AG10803 (cell line): ENCODE measurements at places on chromosomes 5 and 9.

GRCh38 chr5:71937921-71938698 is 169.2 kb upstream of the MAP1B start:
- DNase-seq: no peak

GRCh38 chr9:1871626-1872419 is 143.3 kb upstream of the SMARCA2 start:
- peak; percentile 46 for DNase-seq

DNA sequence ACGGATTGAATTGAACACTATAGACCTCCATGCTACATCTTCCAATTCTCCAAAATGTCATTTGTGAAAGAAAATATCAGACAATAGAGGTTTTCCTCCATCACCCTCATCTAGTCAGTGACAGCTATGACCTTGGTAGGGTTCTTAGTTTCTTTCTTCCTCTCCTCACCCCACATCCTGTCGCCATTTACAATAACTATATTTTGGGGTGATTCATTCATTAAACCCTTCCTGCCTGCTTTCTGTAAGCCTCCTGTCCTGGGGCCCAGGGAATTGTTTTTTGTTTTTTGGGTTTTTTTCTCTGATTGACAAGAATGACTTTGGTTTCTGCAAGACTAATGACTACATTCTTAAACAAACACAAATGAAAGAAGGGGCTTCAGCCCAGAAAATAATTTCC is 82.6 kb downstream of the PRELID2 start:
- DNase-seq: no peak

- DNase-seq: peak; percentile 93
Observed at GRCh38 chr5:16539169-16539666, 73.6 kb upstream of the ZNF622 start.

DNA sequence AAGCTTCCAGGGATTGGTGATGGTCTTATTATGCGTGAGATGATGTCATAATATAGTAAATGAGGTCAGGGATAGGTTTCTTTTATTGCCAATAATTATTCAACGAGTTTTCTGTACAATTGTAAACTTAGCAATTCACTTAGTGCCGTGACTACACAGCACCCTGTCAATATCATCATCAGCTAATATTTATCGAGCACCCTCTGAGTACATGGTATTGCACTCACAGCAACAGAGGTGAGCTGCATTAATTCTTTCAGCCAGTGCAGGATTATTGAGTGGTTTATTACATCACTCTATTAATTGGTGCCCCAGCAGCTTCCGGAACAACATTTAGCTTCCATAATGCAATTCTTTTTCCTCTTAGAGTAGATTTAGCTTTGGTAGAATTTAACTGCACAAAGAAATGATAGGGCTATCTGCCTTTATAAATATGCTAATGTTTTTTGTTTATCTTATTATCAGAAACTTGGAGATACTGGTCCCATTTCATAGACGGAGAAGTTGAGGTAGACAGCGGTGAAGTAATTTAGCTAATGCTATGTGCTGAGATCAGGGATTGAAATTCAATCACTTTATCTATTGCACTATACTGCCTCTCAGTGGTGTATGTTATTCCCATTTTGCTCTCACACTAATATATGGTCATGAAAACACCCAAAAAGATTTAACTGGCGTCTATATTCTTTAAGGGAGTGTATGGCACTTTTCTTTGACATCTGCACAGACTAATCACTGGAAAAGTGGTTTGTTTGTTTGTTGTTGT is 726.1 kb upstream of the WWC1 start:
- DNase-seq: peak; percentile 41

GRCh38 chr5:84869675-84870074 is 485.0 kb upstream of the EDIL3 start:
- no peak for DNase-seq

DNA sequence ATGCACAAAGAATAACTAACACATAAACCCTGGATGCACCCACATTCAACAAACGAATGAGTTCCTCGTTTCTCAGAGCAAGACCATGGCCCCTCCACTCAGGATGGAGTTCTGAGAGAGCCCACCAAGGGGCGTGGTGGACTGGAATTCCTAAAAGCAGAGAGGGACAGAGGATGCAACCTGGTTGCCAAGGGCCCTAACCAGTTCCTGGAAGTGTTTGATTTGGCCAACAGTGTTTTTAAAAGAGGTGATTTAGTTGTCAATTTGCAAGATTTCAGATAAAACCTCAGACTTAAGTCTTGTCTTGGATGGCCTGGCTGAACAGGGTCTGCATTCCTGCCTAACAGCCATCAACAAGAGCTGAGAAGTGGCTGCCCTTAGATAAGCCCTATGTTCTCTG is 34.4 kb downstream of the GLRA1 start:
- no peak for DNase-seq

GRCh38 chr9:36039696-36040095 is 3.0 kb downstream of the RECK start:
- DNase-seq: peak; percentile 88

DNA sequence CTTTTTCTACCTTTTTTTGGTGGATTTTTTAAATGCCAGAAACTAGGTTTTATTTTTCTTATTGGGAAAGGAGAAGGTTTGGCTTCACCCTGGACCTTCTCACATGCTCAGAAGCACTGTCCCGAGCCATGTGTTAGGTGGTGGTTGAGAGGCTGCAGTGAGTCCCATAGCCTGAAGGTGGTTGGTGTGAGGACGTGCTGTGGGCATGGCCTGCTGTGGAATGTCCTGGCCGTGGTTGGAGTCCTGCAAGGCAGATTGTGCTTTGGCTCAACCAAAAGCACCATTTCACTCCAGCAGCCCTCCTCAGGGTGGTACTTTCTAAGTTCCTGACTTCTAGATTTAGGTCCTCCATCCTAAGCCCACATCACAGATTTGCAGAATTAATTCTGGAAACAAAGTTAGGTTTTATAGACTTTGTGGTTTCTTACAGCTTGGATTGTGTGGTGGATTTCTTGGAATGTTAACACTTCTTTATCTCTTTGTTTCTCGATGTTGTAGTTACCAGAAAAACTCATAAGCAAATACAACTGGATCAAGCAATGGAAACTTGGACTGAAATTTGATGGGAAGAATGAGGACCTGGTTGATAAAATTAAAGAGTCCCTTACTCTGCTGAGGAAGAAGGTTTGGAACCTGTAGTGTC is 22.6 kb downstream of the OTULIN start:
- DNase-seq: peak; percentile 39

DNA sequence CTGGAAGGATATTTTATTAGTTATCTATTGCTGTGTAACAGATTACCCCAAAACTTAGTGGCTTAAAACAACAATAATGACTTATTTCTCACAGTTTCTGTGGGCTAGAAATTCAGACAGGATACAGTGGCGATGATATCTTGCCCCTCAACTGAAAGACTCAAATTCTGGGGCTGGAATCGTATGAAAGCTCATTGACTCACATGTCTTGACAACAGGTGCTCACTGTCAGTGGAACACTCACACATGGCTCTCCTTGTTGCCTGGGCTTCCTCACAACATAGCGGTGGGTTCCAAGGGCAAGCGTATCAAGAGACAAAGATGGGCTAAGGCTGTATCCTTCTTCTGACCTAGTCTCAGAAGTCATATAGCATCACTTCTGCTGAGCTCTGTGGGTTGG is 3.7 kb upstream of the GNPDA1 start:
- DNase-seq: no peak

- DNase-seq: peak; percentile 65
Observed at GRCh38 chr5:78500028-78500427, 139.6 kb downstream of the SCAMP1 start.

- DNase-seq: peak; percentile 44
Observed at GRCh38 chr9:104386425-104387069, 117.5 kb upstream of the OR13F1 start.

DNA sequence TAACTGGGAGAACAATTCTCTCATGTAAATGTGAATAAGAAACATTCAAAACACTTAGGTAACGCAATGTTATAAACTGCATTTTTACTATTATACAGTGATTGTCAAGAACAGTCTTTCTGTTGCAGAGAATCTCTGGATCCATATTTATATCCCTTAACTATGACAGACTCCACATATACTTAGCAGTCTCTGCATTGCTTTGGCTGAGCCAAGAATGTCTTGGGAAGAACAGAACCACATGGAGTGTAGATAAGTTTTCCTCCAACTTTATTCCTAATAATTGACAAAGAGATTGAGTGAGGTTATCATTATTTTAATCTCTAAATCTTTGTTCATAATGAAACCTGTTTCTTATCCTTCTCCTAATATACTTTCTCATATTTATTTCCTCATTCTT is 15.6 kb upstream of the RLN1 start:
- no peak for DNase-seq

DNA sequence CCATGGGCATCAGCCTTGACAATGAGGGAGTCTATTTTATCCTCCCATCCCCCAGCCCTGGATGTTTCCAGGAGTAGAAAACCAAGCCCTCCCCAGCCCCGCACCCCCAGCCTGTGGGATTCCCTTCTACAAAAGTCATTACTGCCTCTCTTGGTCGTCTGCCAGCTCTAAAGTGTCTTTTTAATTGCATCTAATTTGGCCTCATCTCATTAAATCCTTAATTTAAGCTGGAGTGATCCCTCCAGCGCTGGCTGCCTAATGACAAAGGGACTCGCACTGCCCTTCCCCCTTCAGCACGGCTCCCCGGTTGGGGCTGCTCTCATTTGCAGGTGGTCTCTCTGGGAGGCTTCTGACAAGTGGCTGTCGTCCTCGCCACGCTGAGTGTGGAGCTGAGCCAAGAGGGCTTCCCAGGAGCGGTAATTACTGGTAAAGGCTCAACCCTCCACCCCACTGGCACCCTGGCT is 107.9 kb upstream of the ALDH1B1 start:
- no peak for DNase-seq

- no peak for DNase-seq
Observed at GRCh38 chr5:19728571-19728970, 259.4 kb downstream of the CDH18 start.

DNA sequence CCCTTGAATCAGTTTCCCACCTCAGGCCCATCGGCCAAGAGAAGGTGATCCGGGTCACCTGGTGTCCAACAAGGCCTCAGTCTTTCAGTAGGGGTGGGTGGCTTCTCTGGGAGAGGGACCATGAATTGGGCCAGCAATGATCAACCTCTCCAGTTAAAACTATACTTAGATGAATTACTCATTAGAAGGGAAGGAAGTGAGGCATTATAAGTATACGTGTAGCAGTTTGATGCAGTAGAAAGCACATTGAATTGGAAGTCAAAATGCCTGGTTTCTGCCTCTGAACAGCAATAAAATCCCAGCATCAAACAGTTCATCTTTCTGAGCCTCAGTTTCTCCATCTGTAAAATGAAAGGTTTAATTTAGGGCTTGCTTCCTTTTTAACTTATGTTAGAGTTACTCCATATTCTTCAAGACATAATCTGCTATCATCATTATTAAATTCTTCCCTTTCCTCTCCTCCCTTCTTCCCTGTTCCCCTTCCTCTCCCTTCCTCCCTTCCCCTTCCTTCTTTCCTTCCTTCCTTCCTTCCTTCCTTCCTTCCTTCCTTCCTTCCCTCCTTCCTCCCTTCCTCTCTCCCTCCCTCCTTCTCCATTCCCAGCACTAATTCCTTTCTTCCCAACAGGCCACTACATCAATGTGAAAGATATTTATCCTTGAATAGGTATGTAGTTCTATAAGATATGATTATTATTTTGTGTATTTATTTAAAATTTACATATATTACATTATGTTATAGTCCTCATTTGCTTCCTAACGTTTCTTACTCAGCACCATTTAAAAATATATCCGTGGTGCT is 18.6 kb upstream of the TMEM174 start:
- no peak for DNase-seq

DNA sequence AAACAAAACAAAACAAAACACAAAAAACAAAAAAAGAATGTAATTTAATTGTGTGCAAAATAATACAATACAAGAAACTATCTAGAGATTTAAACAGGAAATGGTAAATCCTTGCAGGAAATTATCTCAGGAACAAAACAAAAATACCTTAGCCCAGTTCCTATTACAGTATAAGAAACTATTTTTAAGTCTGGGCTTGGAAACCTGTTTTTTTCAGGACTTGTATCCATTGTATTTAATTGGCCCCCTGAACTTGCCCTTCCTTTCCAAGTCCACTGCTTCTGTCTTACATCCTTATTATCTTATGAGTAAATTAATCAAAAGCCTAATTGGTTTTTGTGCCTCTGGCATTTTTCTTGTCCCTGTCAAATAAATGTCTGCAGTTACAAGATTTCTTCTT is 48.5 kb downstream of the ST8SIA4 start:
- DNase-seq: no peak

DNA sequence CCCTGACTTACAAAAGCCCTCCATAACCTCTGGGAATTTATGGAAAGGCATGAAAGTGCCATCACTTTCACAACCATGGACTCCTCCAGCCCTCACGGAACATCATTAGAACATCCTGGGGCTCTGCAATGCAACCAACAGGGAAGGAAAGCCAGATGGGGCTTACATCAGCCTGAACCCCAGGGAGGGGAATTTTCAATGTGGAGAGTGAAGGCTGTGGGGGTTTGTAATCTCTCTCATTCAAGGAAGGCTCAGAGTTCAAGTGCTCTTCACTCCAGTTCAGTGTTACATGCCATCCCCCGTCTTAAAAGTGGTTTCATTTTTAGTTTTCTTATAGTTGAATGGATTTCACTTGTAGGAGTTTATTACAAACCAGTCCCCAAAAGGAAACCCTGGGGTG is 5.7 kb downstream of the SPRY4 start:
- DNase-seq: peak; percentile 50

- peak; percentile 49 for DNase-seq
Observed at GRCh38 chr9:78235256-78235761, 566 bp upstream of the CEP78 start.

GRCh38 chr5:137778772-137779564 is 24.8 kb upstream of the HNRNPA0 start:
- peak; percentile 33 for DNase-seq

- DNase-seq: peak; percentile 85
Observed at GRCh38 chr5:138354926-138355378, 2.5 kb downstream of the KDM3B start.

DNA sequence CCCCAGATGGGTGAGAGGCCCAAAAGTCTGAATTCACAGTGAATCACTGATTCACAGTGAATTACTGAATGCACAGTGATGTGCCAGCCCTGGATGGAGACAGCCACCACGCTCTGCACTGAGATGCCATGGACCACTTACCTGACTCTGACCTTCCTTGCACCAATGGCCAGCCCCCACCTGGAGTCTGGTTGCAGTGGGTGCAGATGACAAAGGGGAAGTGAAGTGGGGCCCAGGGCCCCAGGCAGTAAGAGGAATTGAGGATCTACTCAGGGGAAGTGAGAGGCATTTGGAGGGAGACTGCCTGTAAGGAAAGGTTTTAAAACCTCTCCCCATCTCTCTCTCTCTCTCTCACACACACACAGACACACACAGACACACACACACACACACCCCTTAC is 412.1 kb downstream of the CYLC2 start:
- DNase-seq: no peak

- no peak for DNase-seq
Observed at GRCh38 chr5:145489516-145489915, 345.6 kb downstream of the PRELID2 start.

GRCh38 chr5:73897893-73898292 is 271.9 kb downstream of the ARHGEF28 start:
- no peak for DNase-seq
